Putamen (tissue), 1 donor: ENCODE measurements at places on chromosomes 2 and 18.

DNA sequence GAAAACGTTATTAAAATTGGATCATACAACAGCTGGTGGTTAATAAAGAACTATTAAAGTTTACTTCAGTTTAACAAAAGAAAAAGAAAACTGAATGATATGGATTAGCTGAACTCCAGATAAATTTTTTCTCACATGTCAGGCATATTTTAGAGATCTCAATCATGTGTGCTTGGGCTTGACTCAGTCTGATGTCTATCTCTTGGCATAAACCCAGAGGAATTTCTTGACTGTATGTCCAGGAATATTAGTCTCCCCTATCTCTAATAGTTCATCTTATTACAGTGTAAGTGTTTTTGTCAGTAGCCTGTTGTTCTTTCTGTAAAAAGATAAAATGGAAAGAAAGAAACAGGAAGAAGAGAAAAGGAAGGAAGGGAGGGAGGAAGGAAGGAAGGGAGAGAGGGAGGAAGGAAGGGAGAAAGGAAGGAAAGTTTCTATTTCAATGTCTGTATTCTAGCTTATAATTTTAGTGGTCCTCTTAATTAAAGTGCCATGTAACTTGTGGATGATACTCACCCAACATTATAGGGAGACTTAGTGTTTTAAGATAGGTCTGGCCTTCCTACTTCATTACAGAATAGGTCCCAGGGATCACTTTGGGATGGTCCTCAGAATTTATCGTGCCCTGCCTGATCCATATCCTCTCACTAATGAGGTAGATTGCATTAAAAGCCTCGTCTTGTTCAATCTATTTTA lies 99.7 kb upstream of the UGP2 start:
- no peak for DNase-seq

- no peak for DNase-seq
These were observed 205.9 kb downstream of the ACKR3 start for GRCh38 chr2:236775511-236775910.

DNA sequence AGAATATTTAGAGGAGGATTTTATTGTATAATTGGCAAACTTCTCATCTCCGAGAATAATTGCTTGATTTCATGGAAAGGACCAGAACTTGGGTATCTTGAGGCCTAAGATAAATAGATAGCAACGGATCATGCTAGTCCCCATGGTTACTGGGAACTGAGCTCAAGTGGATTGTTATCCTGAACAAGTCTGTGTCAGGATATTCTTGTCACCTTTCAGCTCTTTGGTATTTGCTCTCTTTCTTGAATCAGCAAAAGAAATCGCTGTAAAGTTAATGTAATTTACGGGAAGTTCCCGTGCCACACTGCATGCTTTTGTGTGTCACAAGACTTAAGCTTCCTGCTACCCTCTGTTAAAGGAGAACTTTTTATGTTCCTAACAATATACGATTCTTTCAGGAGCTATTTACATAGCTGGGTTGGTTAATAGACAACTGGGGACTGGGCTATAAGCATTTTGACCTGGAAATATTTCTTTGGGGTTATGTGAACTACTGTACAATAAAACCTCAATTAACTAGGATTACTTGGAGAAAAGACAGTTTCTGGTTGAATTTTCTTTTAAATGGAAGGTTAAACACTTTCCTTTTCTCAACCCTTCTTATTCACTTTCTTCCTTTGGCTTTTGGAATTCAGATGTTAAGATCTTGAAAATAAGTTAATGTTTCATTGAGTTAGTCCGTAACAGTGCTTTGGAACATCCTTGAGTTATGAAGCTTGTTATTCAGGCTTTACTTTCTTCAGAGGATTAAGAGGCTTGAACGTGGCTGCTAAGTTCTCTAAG lies 151.2 kb downstream of the FMNL2 start:
- no peak for DNase-seq

GRCh38 chr18:46562674-46563192 lies 94.3 kb downstream of the LOXHD1 start:
- no peak for DNase-seq

DNA sequence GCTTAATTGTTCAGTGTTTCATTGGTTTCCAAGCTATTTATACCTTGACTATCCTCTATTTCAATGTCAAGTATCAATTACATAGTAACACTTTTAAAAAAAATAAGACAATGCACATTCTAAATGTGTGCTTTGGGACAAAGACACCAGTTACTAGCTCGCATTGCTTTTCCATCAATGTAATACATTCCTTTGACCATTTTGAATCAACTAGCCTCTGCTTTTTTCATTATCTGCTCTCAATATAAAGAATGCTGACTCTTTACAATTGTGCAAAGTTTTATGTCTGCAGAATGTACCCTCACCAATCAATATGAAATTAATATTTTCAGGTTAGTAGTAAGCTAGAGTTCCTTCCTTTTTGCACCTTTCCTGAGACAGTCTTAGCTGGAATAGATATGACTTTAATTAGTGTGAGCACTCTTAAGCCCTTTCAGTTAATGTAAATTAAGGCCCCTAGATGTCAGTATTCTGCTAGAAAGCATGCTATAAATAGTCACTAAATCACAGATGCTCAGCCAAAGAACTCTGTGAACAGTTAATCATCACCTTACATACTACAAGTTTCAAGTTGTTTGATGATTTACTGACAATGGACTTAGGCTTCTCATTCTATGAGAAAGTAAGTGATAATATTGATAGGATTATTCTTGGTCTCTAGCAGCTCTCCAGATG lies 413.6 kb downstream of the PTH2R start:
- peak; percentile 14 for DNase-seq

DNA sequence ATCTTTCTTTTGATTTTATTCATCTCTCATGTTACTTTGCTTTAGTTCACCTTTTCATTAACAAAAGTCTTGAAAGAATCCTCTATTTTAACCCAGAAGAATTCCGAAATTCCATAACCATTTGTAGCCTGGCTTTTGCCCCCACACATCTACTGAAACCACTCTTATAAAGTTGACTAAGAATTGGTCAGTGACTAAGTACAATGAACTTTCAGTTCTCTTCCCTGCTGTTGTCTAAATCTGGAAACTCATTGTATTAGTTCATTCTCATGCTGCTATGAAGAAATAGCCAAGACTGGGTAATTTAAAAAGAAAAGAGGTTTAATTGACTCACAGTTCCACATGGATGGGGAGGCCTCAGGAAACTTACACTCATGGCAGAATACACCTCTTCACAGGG lies 49.9 kb upstream of the PNPT1 start:
- no peak for DNase-seq

- peak; percentile 30 for DNase-seq
These were observed 50.3 kb downstream of the ARL4C start for GRCh38 chr2:234446404-234447076.

GRCh38 chr2:218046238-218046637 lies 22.8 kb upstream of the RUFY4 start:
- peak; percentile 15 for DNase-seq

DNA sequence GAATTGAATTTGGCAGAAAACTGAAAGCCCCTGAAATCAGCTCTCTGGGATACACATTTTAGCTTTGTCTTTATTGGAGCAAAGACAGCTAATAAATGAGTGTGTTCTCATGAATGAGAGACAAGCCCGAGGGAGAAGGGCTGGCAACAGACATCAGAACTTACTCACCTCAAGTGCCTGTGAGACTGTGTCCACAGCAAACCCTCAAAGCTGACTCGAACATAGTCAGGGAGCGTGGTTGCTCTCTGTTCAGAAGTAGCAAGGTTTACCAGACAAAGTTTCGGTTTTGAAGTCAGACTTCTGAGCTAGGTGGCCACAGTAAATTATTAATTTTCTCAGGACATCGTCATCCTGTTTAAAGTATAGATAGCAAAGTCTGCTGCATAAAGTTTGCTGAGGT lies 207.9 kb downstream of the CMPK2 start:
- no peak for DNase-seq

DNA sequence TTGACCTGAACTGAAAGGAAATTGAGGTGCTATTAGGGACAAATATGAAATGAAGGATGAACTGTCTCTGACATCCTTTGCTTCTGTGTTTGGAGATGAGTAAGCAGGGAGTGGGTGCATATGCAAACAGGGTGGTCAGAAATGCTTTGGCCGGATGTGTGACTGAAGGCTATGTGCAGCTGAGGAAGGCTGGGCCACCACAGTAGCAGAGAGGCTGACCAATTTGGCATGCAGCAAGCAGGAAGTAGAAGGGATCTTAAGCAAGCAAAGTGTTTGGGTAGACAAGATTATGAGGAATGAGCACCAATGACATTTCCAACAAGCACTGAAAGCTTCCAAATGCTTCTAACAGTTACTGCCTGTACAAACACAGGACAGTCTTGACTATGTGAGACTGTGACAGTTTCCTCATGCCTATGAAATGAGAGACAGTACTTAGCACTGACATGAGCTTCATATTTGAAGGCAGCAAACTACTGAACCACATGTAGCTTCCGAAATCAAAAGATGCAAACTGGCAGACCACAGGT lies 3.3 kb upstream of the ACTR3 start:
- no peak for DNase-seq

DNA sequence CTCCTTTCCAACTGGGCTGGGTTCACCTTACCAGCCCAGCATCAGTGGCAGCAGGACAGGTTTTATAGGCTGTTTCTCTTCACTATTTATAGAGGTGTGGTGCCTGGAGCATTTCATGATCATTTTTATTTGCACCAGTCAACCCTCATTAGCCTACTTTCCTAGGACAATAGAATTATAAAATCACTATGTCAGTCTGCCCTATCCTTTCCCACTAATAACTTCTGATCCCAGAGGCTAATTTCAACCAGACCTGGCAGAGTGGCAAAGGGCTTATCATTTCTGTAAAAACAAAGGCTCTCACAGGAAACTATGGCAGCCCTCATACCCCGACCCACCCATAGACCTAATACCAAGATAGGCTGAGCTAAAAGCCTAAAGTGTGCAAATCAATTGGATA lies 243.5 kb upstream of the TMEFF2 start:
- no peak for DNase-seq

GRCh38 chr2:220847589-220847988 lies 724.5 kb downstream of the EPHA4 start:
- no peak for DNase-seq

GRCh38 chr2:135840601-135841000 lies 3.6 kb upstream of the LCT start:
- DNase-seq: no peak

DNA sequence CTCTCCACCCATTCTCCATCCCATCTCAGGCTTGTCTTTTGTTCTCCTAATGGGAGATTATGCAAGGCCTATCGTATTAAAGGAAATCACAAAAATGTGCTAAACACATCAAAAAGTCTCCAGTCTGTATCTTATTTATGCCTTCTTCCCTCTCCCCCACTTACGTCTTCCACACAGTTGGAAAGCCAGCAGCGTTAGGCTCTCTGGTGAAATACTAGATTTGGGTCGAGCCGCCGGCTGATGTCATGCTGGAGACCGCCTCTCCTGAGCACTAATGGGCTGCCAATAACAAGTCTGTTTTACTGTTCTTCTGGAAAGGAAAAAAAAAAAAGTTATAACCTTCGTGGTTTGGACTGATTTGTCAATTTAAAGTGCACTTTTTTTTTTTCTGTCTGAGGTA lies 182.7 kb upstream of the SIX2 start:
- DNase-seq: no peak

DNA sequence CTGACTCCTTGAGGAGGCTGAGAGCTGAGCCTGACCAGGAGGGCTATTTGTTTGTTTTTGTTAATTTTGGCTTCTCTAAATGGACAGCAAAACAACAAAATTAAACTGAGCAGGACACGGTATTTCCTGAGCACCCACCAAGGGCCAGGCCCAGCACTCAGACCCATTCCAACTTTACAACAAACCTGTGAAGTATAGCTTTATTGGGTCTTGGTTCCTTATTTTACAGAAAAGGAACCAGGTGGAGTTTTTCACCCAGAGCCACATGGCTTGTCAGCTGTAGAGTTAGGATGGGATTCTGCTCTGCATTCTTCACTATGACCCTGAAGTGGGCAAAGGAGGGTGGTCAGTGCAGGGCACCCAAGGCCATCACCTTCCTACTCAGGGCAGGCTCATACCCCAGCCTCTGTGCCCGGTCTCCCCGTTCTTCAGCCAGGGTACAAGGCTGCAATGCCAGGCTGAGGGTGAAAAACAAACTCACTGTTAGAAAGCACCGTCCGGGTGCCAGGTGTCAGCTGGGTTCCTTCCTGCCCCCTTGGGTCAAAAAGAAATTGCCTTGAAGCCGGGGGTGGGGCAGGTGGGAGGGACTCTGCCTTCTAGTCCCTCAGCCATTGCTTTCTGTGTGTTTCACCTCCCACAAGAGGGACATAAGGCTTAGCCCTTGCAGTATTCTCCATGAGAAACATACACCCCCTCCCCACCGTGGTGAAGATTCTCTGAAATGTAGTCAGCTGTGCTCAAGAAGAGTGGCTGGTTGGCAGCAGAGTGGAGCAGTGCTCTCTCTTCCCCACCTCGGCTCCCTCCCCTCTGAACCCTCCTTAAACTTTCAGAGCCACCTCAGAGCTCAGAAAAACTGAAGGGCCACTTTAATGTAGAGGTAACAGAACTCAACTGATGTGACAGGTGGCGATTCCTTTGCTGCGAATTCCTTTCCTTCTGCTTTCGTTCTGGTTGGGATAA lies 2.2 kb downstream of the PSD4 start:
- no peak for DNase-seq

DNA sequence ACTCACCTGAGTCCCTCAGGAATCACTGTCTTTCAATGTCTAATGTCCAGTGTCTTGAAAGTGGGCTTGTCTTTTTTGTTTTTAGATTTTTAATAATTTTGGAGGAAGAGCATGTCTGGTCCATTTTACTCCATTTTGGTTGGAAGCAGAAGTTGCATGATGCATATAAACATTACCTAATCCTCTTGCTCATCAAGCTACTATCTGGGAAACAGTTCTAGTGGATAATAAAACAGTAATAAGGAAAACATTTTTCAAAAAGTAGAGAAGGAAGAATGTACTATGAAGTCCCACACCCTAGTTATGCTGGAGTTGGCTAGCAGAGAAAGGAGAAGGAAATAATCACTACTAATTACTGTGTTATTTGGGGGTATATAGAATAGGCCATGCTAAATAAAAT lies 263.7 kb downstream of the ETAA1 start:
- no peak for DNase-seq

GRCh38 chr2:215652388-215652787 lies 216.5 kb upstream of the FN1 start:
- DNase-seq: no peak

- no peak for DNase-seq
These were observed 136.8 kb downstream of the ASB1 start for GRCh38 chr2:238563551-238563950.

DNA sequence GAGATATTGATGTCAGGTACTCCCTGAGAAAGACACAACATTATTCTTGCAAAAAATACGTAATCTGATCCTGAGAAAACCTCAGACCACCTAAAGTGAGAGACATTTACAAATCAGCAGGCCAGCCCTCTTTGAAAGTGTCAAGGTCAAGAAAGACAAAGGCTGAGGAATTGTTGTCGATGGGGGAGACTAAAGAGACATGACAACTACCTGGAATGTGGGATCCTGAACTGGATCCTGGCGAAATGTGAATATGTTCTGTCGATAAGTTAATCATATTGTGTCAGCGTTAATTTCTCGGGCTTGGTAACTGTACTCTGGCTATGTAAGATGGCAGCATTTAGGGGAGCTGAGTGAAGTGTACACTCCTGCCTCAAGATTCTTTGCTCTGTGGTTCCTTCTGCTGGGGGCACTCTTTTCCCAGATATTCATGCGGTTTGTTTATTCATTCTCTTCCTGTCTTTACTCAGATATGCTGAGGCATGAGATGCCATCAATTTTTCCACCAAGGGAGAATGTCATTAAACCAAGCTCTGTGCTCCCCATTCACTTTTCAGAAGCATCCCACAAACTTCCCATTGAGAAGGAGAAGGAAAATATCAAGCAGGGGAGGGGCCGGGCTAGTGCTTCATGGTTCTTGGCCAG lies 154.9 kb downstream of the CAPN13 start:
- no peak for DNase-seq

- DNase-seq: no peak
These were observed 37.6 kb downstream of the TMEM178A start for GRCh38 chr2:39703181-39703872.
